Hematopoietic multipotent progenitor cell treated with erythropoietin and hydrocortisone succinate and interleukin-3 and kit ligand, for 8 days (in vitro differentiated cells): ENCODE measurements at places on chromosomes 5 and 9.

- DNase-seq, result no peak
Measured at GRCh38 chr5:143334903-143335302, 68.6 kb downstream of the NR3C1 start.

- DNase-seq, result no peak
Measured at GRCh38 chr9:76223749-76224340, 170.4 kb downstream of the RFK start.

GRCh38 chr5:76684756-76685519 lies 31.0 kb upstream of the F2R start:
- DNase-seq, result peak; percentile 58

GRCh38 chr5:91011029-91011428 lies 372.1 kb downstream of the ARRDC3 start:
- DNase-seq, result no peak
